ENCODE measurements at places on chromosomes 16 and 17.

GRCh38 chr16:4892361-4893102 lies 44.4 kb downstream of the PPL start:
- no peak for DNase-seq

- no peak for DNase-seq
Observed at GRCh38 chr17:4249452-4250029, 14.2 kb downstream of the ANKFY1 start.

DNA sequence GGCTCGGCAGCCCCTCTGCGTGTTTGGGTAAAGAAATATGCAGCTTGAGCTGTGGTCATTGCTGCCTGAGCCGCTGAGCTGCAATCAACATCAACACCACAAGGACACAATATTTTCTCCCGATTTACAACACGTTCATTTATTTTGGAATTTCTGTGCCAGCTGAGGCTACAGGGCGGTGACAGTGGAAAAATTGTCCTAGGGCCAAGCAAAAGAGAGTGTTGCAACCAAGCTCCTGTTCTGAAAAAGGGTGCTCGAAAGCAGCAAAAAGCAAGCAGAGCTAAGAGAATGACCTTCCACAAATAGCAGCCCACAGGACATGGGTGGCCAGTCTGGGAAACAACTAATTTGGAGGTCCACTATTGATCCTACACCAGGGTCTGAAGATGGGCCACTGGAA lies 35.4 kb upstream of the NOG start:
- no peak for DNase-seq

GRCh38 chr16:12300945-12301500 lies 324.5 kb downstream of the SNX29 start:
- DNase-seq, result no peak

GRCh38 chr16:84810518-84811273 lies 9.1 kb upstream of the CRISPLD2 start:
- DNase-seq, result peak; percentile 45
